ENCODE measurements at places on chromosomes 3 and 15. TPM values are rescaled to one million over a fixed set of nuclear protein-coding genes. Genes with fewer than 3 reads are reported as not detected.

The AGTR1 gene
- under 0.01 TPM for total RNA-seq

The GOLGA8G gene
- total RNA-seq = not detected

The SLC27A2 gene
- 7.1 TPM for total RNA-seq

The NSMCE3 gene
- 8.3 TPM for total RNA-seq

The TRH gene
- total RNA-seq = not detected

The TTLL13 gene
- total RNA-seq = 0.09 TPM

The NPAP1 gene
- total RNA-seq = not detected
